ENCODE measurements at places on chromosomes 5 and 9.

GRCh38 chr5:57871496-57871895 is 388.9 kb upstream of the ACTBL2 start:
- DNase-seq: no peak

DNA sequence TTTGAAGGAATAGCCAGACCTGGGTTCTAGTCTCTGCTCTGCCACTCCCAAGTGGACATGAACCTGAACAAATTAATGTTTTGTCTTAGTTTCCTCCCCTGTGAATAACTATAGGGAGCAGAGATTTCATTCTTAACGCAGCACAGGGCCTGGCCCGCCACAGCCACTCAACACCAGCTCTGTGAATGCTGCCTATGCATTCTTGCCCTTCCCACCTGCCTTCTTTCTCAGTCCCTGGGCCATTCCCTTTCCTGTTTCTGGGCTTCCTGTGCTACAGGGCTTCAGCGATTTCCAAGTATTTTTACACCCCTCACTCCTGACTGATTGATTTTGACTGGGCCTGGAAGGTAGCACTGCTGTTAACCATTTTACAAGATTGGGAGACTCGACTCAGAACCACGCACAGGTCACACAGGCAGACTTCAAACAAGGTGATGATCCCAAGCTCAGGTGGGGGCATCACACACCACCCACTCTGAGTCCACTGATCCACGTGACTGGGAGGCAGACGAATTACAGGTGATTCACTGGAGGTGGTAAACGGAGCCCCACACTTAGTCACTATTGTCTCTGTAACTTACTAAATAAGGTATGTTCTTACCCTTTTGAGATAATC is 21.4 kb downstream of the PTPN3 start:
- no peak for DNase-seq

GRCh38 chr9:70411930-70412831 is 2.3 kb downstream of the KLF9 start:
- peak; percentile 63 for DNase-seq

- no peak for DNase-seq
Measured at GRCh38 chr9:20236676-20237075, 385.6 kb downstream of the MLLT3 start.

GRCh38 chr5:103262422-103262871 is 3.9 kb downstream of the MACIR start:
- no peak for DNase-seq

DNA sequence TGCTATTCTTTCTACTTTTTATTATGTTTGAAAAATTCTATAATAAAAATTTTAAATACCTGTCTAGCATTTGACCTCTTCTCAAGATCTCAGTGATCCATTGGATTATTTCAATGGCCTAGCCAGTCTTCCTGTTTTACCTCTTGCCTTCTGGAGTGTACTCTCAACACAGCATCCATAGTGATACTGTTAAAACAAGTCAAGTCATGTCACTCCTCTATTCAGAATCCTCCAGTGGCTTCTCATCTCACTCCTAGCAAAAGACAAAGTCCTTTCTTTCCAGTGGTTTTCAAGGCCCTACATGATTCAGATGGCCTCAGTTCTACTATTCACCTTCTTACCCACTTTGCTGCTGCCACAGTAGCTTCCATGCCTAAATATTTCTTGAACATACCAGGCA is 1.8 kb downstream of the MARVELD2 start:
- DNase-seq: no peak

GRCh38 chr9:110129425-110129824 is 78.5 kb downstream of the C9orf152 start:
- DNase-seq: no peak

GRCh38 chr5:39076757-39077728 is 2.8 kb upstream of the RICTOR start:
- peak; percentile 57 for DNase-seq

GRCh38 chr5:148209151-148209770 is 6.4 kb downstream of the SPINK6 start:
- no peak for DNase-seq

DNA sequence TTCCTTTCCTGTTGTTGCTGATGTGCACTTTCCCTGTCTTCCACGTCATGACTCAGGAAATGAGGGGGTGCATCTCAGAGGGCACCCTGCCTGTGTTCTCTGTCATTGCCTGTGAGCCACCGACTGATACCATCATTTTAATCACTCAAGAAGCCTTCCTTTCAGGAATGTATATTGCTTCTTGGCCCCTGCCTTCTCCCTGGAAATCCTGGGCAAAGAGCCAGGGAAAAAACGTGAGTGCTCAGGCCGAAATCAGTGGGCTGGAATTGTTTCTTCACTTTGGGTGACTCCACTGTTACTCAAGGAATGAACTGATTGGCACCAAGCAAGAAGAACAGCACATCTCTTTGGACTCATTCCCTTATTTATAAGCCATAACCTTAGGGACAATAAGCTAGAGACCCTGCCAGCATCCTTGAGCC is 126.1 kb downstream of the SNX18 start:
- no peak for DNase-seq

- DNase-seq: no peak
Measured at GRCh38 chr5:176183321-176184074, 54.7 kb upstream of the SIMC1 start.

DNA sequence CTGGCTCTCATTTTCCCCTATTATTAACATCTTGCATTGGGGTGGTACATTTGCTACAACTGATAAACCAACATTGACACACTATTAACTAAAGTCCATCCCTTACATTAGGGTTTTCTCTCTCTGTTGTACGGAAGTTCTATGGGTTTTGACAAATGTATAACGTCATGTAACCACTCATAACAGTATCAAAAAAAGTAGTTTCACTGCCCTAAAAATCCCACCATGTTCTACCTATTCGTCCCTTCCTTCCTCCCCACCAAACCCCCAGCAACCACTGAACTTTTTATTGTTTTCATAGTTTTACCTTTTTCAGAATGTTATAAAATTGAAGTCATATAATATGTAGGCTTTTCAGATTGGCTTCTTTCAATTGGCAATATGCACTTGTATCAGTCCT is 40.1 kb downstream of the MLLT3 start:
- DNase-seq: no peak

- DNase-seq: no peak
Measured at GRCh38 chr9:120914396-120914795, 12.2 kb downstream of the TRAF1 start.

DNA sequence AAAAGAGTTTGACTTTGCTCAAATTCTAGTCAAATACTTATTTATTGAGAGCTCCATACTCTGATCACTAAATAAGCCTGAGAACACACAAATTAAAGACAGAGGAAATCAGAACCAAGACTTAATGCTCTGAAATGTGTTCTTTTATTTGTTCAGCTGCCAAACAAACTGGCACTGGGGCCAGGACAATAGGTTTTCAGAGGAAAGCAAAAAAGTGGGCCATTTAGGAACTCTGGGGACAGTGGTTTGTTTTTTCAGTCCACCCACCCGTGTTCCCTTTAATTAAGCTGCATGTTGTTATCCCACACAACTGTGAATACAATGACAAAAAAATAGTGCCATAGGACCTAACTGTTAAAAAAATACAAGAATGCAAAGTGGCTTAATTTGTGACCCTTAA is 95.4 kb upstream of the RETREG1 start:
- no peak for DNase-seq

- DNase-seq: no peak
Measured at GRCh38 chr5:88613051-88613450, 269.9 kb downstream of the MEF2C start.

DNA sequence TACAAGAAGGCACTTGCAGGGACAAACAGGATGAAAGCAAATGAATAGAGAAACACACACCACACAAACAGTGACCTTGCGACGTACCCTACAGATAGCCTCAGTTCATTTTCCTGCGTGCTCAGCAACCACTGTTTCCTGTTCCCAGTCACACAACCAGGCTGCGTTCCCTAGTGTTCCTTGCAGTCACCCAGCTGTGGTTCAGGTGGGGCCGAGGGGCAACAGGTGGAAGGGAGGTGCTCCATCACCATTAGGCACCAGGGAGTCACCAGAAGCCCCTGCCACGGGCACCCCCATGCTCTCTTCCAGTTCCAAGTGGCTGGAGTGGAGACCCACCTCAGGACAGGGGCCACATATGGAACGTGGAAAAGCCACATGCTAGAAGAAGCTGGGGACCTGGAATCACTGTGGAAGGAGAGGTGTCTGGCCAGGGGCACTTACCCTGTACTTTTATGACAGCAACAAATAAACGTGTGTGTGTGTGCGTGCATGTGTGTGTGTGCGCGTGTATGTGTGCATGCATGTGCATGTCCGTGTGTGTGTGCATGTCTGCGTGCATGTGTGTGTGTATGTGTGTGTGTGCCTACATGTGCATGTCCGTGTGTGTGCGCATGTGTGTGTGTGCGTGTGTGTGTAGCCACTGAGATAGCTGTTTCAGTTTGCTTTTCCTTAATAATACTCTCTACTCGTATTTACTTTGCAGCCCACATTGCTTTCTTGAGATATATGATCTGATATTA is 18.8 kb upstream of the FCN2 start:
- no peak for DNase-seq

DNA sequence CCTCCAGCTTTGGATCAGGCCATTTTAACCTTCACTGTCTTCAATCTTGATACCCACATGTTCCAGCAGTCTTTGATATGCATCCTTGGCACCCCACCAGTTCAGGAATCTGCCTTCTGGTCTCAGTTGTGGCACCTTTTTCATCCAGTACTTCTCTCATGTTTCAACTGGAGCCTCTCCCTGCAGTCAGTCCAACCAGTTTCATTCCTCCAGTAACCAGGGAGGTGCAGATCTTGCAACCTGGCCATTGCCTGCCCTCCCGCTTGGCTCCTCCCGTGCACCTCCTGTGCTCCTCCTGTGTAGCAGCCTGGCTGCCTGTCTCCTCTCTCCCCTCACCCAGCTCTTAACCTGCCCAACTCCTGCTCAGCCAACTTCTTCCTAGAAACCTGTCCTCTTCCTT is 20.2 kb downstream of the FUBP3 start:
- no peak for DNase-seq

DNA sequence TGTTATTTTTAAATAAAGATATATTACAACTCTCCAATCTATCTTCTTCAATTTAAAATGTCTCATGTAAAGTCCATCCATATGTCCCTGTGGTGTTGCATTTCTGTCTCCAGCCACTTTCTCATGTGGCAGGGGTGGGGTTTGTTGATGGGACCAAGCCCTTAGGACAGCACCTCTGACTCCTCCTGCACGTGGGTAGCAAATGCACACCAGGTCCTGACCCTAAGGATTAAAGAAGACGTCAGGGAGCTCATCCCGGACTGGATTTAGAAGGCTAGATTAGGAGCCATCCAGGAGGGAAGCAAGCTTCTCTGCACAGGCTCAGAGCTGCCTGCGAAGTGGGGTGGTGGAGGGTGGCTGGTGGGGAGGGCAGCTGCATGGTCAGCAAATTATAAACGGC is 38.9 kb upstream of the FAM120AOS start:
- no peak for DNase-seq

DNA sequence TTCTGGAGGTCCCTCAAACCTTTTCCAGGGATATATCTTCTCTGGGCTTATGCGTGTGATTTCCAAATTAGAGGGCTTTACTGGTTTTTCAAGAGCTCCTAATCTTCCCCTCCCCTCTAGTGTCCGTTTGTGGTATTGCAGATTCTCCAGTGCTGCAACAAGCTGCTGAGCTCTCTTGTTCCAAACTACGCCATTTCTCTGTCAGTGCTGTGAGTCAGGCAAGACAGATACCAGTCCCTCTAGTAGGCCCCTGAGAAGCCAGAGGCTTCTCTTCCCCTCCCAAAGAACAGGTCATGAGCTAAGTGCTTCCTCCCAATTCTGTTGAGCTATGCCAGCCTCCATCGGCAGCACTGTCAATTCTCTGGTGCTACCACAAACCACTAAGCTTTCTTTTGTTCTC is 149.5 kb downstream of the FANCC start:
- peak; percentile 23 for DNase-seq

GRCh38 chr5:170262061-170263045 is 29.6 kb downstream of the C5orf58 start:
- peak; percentile 41 for DNase-seq

GRCh38 chr9:95822583-95823431 is 52.7 kb upstream of the ERCC6L2 start:
- no peak for DNase-seq

- DNase-seq: no peak
Measured at GRCh38 chr5:76083555-76084495, 642 bp downstream of the SV2C start.

GRCh38 chr9:71620746-71621145 is 147.6 kb downstream of the CEMIP2 start:
- no peak for DNase-seq
